Foreskin fibroblast (primary cell): ENCODE measurements at places on chromosomes 7 and 10.

DNA sequence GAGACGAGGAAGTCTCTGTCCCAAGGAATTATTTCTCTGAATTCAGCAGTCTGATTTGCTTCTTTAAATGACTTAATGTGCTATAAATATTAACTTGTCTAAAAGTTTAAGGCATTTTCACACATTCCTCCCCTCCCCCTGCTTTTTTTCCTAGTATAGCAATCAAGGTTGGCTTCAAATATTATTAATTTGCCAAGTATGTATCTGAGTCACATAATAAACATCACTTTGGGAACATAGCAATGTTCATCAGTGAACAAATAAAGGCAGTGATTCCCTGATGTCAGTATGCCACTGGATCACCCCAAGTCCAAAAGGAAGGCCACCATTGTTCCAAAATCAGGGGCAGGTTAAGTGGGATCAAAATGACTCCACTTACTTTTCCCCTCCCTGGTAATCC, 40.5 kb downstream of the PDE6C start:
- DNase-seq, result peak; percentile 23

DNA sequence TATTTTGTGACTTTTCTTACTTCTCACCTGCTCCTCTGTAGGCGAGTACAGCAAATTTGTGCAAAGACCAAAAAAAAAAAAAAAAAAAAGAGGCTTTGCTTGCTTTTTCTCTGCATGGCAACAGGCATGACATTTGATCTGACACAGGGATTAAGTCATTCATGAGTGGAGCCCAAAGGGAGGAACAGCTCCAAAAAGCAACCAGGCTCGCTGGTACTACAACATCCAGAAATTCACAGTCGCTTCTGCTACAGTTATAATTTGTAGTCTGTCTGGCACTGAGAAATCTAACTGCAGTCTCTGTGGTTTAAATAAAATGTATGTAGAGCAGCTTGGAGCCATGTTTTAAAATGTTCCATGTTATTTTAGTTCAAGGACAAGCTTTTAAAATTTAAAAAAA, 31.7 kb downstream of the MKX start:
- DNase-seq, result peak; percentile 53

- peak; percentile 90 for DNase-seq
Observed at GRCh38 chr10:91409069-91409868, 875 bp upstream of the HECTD2 start.

- no peak for DNase-seq
Observed at GRCh38 chr10:71426058-71426605, 29.4 kb downstream of the CDH23 start.

DNA sequence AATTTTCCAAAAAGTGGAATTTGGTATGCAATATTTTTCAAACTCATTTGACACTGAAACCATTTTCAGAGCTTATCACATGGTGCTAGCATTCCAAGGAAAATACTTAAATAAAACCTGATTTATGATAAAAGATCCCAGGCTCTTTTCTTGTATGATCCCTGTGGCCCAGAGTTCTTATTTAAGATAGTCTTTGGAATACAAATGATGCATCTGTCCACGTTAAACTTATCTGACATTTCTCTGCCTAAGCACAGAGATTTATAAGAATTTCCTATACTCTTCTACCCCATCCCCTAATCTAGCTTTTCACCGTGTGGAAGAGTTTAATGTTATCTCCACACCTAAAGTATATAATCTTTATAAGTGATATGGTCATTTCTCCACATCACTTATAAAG, 66.2 kb downstream of the AHR start:
- no peak for DNase-seq

DNA sequence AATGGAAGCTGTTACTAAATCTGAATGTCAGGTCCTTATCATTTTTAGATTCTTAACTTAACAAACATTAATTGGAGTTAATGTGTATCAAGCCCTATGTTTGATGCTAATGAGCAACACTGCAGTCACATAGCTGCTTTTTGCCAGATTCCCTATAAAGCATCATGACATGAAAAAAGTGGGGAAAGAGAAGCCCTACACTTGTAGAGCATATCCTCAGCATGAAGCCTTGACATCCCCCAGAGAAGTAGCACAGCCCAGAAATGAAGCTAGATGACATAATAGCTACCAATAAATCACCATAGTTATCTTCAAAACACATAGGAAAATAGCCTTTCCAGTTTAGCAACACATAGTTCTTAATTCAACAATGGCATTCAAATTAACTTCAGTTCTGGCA, 49.2 kb upstream of the CDK1 start:
- no peak for DNase-seq

- no peak for DNase-seq
Observed at GRCh38 chr7:30223896-30224295, 60.5 kb upstream of the ZNRF2 start.

DNA sequence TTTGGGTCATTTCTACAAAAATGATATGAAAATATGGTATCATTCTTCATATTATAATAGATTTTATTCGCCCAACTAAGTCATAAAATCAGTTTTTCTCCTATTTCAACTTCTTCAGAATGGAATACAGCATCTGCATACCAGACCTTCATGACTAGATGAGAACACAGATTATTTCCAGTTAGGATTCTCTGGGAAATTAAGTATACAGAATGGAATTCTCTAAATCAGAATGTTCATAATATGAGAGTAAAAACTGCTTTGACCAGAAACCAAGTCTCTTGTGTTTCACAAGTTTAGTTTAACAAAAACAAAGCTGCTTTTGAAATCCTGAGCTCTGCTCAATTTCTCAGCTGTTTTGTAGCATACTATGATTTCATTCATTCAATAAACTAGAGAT, 160.3 kb upstream of the SEMA3A start:
- no peak for DNase-seq

DNA sequence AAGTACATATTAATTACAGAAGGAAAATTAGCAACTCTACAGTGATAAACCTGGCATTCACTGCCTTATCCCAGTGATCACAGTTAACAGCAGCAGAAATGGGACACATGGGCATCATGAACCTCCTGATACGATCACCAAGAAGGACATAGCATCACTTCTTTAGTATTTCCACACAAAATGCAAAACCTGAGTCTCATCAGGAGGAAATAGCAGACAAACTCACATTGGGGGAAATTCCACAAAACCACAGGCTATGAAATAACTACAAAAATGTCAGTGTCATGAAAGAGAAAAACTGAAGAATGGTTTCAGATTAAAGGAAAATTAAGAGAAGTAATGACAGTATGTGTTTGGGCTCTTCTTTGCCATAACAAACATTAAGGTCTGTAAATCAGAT, 12.0 kb upstream of the PURB start:
- DNase-seq, result no peak

GRCh38 chr10:29314726-29315125, 25.9 kb downstream of the LYZL1 start:
- DNase-seq, result no peak

DNA sequence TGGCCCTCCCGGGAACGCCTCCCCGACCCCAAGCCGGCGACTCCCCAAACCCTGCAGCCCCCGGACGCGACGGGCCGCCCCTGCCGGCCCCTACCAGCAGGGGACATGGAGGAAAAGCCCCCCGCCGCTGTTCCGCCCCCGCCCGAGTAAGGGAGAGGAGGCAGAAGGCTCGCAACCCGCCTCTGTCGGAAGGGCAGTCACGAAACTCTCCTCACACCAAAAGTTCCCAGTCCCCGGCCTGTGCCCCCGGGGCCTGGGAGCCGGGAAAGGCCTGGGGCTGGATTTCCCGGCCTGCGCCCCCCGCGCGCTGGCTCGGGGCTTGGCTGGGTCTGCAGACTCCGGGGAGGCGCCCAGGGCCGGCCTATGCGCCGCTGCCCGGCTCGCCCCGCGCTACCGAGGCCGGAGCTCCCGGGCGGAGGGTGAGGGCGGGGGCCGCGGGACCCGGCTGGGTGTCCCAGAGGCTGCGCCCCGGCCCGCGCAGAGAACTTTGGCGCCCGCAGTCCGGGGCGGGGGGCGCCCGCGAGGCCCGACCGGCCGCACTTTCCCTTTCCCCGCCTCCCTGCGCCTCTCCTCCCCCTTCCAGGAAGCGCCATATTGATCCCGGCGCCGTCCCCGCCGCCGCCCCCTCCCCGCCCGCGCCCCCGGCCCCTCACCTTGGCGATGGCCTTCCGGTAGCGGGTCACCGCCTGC, 728 bp downstream of the PARD3 start:
- no peak for DNase-seq

- DNase-seq, result no peak
Observed at GRCh38 chr7:130430115-130430514, 10.7 kb downstream of the CEP41 start.

DNA sequence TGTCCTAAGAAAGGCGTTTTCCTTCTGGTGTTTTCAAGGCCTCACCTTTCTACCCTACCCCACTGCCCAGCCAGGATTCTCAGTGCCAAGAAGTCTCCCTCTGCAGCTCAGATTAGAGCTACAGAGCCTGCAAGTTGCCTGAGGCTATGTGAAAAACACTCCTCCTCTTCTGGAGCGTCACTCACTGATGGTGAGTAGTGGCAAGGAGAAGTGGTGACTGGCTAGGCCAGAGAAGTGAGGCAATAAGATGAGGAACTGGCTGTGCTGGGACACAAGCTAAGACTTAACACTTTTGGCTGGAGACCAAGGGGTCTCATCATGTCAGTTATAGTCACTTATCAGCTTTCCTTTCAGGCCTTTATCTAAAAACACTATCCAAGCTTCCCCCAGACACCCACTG, 86.7 kb upstream of the PRKAR2B start:
- DNase-seq, result peak; percentile 13

GRCh38 chr10:61937631-61938351, 36.3 kb downstream of the ARID5B start:
- peak; percentile 46 for DNase-seq

- DNase-seq, result no peak
Observed at GRCh38 chr7:13144673-13145072, 457.2 kb downstream of the ARL4A start.

GRCh38 chr7:35038354-35038753, 1.1 kb upstream of the DPY19L1 start:
- no peak for DNase-seq

- no peak for DNase-seq
Observed at GRCh38 chr10:21090609-21091082, 193.5 kb upstream of the NEBL start.

- DNase-seq, result no peak
Observed at GRCh38 chr10:96596422-96597407, 9.9 kb upstream of the TM9SF3 start.

GRCh38 chr7:26381476-26382353, 90.1 kb downstream of the SNX10 start:
- DNase-seq, result no peak

DNA sequence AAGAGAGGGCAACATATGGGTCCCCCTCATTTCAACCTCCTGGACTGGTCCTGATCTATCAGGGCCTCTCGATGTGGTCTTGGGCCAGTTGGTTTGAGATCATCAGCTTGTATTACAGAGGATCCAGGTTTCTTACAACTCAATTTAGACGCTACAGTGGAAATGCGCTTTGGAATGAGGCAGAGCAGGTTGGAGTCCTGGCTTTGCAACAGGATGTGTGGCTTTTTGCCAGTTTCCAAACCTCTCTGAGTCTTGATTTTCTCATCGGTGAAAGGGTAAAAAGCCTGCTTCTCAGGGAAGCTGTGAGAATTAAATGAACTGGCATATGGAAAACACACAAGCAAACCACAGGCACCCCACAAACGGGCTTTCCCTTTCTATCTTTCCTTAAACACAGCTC, 37.5 kb upstream of the MKI67 start:
- DNase-seq, result no peak

GRCh38 chr7:129069021-129069420, 14.1 kb upstream of the TNPO3 start:
- DNase-seq, result no peak

GRCh38 chr7:2373124-2373556, 18.5 kb downstream of the EIF3B start:
- DNase-seq, result no peak

GRCh38 chr10:89458291-89458690, 43.9 kb downstream of the IFIT5 start:
- DNase-seq, result peak; percentile 67

DNA sequence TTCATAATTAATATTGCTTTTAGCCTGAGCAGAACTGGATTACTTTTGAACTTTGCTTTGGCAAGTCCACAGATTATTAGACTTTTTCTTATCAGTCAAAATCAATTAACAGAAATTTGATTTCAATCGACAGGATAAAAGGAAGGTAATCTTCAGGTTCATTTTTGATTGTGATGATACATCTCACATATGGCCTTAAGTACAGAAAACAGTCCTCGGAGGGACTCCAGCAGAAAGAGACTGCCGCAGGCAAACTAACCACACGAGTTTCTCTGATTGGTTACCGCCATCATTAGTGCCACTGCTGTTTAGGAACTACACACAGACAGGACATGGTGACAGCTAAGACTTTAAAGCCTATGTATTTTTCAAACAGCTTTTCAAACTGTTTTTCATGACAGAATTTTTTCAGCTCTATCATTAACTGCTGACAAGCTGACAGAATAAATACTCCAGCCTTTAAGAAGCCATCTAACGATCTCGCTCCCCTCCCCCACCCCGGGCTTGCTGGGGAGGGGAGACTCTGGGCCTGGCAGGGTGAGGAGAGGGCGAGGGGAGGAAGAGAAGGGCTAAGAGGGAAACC, 668.2 kb downstream of the KCNMA1 start:
- DNase-seq, result no peak

- DNase-seq, result no peak
Observed at GRCh38 chr10:8183241-8183704, 128.8 kb downstream of the GATA3 start.

DNA sequence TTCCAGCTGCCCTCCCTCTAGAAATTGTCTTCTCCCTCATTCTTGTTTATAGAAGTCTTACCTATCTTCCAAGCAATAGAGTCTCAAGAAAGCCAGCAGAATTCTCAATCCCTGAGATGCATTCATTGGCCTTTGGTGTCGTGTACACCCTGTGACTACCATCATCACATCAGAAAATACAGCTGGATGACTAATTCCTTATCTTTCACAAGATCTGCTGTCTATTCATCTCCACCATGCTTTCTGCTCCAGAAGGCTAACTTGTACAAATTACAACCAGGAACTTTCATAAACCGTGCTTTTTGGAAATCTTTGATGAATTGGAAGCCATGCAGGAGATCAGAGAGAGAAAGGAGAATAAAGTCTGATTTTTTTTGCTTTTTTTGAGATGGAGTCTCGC, 1062.9 kb upstream of the GHITM start:
- no peak for DNase-seq

- DNase-seq, result peak; percentile 82
Observed at GRCh38 chr7:137539111-137539715, 195.7 kb upstream of the PTN start.

DNA sequence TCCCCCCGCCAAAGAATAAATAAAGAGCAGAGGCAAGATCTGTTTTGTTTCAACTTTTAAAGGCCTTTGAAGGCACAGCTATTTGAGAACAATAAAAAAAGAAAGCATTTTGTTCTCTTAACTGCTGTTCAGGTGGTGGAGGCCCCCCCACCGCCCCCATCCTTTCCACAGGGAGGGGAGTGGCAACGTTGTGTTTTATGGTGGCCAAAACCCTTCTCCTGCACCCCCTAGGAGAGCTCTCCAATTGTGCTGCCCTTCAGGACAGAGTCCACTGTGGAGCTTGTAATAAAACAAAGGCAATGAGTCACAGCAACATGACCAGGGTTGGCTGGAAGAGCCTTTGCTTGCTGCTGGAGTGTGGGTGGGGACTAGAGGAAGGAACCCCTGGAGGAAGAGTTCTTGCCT, 987.9 kb downstream of the KCNMA1 start:
- DNase-seq, result peak; percentile 93
